Erythroblast (primary cell): ENCODE measurements at places on chromosomes 2 and 18.

DNA sequence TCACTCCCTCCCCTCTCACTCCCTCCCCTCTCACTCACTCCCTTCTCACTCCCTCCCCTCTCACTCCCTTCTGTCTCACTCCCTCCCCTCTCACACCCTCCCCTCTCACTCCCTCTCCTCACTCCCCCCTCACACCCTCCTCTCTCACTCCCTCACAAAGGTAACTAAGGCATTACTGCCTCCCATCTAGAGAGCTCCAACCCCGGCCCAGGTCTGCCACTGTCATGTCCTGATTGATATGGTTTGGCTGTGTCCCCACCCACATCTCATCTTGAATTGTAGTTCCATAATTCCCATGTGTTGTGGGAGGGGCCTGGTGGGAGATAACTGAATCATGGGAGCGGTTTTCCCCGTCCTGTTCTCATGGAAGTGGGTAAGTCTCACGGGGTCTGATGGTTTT is 359.9 kb upstream of the MYT1L start:
- DNase-seq: no peak

- DNase-seq: no peak
These were observed 231.5 kb downstream of the AFF3 start for GRCh38 chr2:99910902-99911301.

GRCh38 chr2:290090-290722 is 2.3 kb upstream of the ALKAL2 start:
- DNase-seq: peak; percentile 83

DNA sequence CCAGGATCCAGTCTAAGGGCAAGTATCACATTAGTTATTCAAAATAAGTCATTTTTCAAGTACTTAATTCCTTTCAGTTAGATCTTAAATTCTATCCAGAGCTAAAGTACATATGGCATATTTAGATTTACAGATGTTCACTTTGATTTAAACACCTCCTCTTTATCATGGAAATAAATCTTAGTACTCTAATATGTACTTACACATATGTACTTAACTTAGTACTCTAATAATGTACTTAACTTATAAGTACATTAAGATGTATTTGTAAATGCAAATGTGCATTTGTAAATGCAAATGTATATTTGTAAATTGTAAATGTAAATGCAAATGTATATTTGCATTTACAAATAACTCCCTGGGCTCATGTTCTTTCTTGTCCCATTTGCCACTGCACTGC is 14.6 kb downstream of the PIGN start:
- no peak for DNase-seq

- no peak for DNase-seq
These were observed 83.2 kb downstream of the TANC1 start for GRCh38 chr2:159051661-159052060.

- DNase-seq: peak; percentile 2
These were observed 1.7 kb downstream of the MAP2 start for GRCh38 chr2:209425471-209426071.

- no peak for DNase-seq
These were observed 142.6 kb upstream of the COPS8 start for GRCh38 chr2:236943068-236943467.

DNA sequence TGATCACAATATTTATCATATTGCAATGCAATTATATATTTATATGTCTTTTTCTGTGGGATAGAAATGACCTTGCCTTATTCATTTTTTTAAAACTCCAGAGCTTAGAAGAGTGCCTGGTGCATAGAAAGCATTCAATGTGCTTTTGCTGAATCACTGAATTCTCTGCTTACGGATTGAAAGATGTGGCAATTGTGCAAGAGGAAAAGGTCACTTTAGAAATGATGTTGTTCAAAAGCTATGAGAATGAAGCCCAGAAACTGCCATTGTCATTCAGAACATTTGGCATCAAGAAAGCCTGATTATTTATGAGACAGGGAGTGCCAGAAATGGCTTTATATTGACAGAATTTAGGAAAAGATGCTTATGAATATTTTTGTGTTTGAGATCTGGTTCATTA is 678.6 kb upstream of the CDH2 start:
- DNase-seq: no peak

DNA sequence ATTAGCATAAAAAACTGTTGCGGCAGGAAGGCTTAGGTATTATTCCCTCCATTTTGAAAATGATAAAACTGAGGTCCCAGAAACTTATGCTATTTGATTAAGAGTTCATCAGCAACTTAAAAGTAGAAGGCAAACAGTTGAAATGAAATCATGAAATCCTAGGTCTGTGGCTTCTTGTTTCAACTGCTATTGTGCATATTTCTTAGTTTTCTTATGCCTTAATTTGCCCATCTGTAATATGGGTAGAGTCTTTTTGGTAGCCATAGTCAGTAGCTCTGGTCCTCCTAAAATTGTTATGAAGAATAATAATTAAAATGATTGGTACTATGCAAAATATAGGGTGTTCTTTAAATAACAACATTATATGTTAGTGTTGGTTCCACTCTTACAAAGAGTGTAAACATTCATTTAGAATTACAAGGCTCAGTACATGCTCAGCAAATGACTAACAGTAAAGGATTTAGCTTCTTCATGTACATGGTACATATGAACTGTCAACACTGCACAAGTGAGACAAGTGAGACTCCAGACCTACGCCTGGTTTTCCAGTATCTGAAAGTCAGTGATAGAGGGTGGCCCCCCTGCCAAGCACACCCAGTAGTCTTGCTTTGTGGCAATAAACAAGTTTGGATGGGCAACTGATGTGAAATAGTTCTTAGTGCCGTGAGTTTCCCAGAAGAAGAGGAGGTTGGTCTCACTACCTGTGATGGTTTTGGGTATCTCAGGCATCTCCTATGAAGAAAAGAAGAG is 9.6 kb downstream of the IL1A start:
- no peak for DNase-seq

GRCh38 chr2:212237350-212238095 is 301.1 kb downstream of the ERBB4 start:
- DNase-seq: no peak

DNA sequence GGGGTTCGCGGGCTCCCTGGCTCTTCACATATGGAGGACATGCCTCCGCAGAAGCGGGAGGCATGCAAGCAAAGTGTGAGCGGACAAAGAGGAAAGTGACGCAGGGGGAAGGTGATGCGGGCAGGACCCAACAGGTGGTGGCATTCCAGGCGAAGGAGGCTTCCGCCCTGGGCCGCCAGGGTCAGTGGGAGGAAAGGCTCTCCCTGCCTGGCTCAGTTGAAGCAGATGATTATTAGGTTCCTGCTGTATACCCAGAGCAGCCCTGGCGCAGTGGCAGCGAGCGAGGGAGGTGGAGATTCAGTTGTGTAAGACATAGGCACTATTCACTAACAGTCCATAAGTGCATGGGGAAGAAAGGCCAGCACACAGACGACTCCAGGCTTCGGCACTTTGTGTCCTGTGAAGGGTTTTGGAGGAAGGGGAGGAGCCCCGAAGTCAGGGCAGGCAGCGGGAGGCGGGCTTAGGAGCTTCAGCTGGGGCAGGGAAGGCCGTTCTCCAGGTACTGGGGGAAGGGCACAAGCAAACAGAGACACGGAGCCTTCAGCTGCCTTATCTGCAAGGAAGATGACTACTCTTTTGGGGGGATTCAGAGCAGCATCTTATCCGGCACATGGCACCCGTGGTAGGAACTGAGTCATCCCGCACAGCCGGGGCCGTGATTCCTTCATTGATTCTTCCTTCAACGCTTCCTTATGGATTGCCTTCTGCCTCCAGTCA is 89.8 kb downstream of the TGOLN2 start:
- DNase-seq: no peak

DNA sequence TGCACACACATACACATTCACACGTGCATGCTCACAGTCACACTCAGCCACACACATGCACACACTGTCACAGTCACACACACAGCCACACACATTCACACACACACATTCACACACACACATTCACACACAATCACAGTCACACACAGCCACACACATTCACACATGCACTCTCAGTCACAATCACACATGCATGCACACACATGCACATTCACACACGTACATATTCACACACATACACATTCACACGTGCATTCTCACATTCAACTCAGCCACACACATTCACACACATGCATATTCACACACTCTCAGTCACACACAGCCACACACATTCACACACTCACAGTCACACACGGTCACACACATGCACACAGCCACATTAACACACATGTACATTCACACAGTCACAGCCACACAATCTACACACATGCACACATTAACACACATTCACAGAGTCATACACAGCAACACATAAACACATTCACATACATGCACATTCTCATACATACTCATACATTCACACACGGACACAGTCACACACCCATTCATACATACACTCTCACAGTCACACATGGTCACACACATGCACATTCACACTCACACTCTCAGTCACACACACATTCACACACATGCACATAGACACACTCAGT is 239.8 kb downstream of the EIPR1 start:
- DNase-seq: no peak

DNA sequence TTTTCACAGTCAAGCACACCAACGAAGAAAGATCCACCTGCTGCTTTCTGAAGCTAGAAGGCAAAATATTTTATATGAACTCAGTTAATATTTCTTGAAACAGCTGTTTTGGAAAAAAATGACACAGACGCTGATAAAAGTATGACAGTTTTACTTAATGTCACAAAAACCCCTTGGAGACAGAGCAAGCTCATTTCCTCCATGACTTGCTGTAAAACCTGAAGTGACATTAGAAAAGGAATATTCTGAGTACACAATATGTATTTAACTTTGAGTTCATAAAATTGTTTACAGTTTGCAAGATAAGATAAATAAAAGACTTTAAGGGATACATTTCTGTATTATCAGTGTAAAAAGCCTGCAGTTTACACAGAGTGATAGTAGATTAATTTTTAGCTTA is 105.4 kb downstream of the DSEL start:
- DNase-seq: peak; percentile 9

DNA sequence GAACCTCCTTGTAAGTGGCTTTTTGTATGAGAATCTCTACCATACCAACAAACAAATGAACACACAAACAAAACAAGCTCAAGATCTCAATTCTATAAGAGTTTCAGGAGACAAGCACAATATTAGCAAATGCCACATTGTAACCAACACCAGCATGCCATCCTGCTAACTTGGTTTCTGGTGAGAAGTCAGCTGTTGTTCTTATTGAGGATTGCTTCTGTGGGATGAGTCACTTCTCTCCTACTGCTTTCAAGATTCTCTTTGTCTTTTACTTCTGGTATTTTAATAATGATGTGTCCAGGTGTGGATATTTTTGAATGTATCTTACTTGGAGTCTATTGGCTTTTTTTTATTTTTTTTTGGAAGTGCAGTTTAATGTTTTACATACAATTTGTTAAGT is 131.7 kb downstream of the BCL2L11 start:
- DNase-seq: no peak

- no peak for DNase-seq
These were observed 55.1 kb upstream of the IMP4 start for GRCh38 chr2:130287656-130288026.

GRCh38 chr2:161238560-161239325 is 69.5 kb upstream of the PSMD14 start:
- DNase-seq: peak; percentile 77

DNA sequence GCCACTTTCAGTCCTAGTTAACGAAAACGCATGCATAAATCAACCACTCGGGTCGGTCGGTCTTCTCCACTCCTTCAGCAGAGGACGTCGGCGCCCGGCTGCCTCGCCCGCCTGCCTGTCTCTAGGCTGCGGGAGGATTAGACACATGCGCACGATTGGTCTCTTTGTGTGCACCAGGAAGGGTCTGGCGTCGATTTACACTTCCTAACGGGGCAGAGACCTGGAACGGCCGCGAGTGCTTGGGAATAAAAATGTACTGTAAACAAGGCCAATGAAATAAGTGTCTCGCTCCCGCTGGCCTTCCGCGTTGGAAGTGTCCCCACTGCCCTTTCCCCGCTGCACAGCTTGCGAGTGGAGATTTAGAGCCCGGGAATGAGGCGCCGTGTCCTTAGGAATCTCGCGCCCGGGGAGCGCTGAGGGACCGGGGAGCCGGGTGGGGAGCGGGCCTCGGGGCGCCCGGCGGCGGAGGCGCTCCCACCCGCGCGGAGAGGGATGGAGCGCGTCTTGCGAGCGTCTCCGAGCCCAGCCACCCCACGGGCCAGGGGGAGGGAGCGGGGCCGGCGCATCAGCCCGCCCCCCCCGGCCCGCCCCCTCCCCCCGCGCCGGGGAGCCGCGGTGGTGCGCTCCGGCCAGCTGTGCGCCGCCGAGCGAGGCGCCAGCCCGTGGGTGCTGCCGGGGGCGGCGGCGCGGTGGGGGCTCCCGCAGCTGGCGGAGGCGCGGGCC is at the start of gene DOK6:
Gene DOK6, plus strand, starts transcription at position 636 of the 723 bp plus-strand sequence.
- DNase-seq: no peak

GRCh38 chr18:12861637-12862036 is 22.4 kb downstream of the PTPN2 start:
- no peak for DNase-seq

- no peak for DNase-seq
These were observed 84.6 kb upstream of the TTC39C start for GRCh38 chr18:23930002-23930401.

DNA sequence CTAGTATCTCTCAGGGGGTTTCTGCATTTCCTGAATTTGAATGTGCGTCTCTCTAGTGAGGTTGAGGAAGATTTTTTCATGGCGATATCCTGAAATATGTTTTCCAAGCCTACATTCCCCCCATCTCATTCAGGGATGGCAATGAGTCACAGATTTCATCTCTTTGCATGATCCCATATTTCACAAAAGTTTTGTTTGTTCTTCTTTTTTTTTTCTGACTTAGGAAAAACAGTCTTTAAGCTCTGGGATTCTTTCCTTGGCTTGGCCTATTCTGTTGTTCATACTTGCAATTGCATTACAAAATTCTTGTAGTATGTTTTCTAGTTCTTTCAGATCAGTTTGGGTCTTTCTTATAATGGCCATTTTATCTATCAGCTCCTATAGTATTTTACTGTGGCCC is 136.5 kb downstream of the DSEL start:
- DNase-seq: no peak

DNA sequence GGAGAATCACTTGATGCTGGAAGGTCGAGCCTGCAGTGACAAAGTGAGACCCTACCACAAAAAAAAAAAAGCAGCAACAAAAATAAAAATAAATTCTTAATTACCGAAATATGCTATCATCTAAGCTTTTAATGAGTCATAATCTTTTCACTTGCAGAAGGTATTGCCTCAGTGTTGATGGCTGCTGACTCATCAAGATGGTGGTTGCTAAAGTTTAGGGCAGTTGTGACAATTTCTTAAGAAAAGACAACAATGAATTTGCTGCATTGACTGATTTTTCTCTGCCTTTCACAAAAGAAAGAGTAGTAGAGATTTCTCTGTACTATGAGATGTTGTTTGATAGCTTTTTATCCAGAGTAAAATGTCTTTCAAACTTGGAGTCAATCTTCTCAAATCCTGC is 1809.0 kb downstream of the SUCLG1 start:
- no peak for DNase-seq

GRCh38 chr18:6203791-6204190 is 210.9 kb downstream of the L3MBTL4 start:
- no peak for DNase-seq

GRCh38 chr2:12051831-12052230 is 305.4 kb downstream of the LPIN1 start:
- DNase-seq: no peak

- DNase-seq: no peak
These were observed 167.5 kb upstream of the DPP10 start for GRCh38 chr2:114274957-114275356.
